ENCODE measurements at places on chromosomes 6 and 20. TPM values are rescaled to one million over a fixed set of nuclear protein-coding genes. Genes with fewer than 3 reads are reported as not detected.
A peak's percentile ranks its signal among the peaks of the same experiment; 100 is the strongest.

GRCh38 chr20:651713-652614 is 1.0 kb downstream of the SRXN1 start:
- H3K36me3 ChIP-seq: peaks cover 26% of the 10 kb centered on the region
- H3K4me1 ChIP-seq: peaks cover 26% of the 10 kb centered on the region
- H3K27ac ChIP-seq: peak overlapping the region; percentile 85

GRCh38 chr6:90413867-90414266 is 117.2 kb upstream of the BACH2 start:
- peaks cover 10% of the 10 kb centered on the region for H3K36me3 ChIP-seq
- H3K27me3 ChIP-seq: peaks cover 3% of the 10 kb centered on the region
- peak overlapping the region; percentile 72 for H3K4me3 ChIP-seq
- H3K27ac ChIP-seq: peak overlapping the region; percentile 97

- no peaks in the 10 kb centered on the region for H3K36me3 ChIP-seq
- H3K27me3 ChIP-seq: no peaks in the 10 kb centered on the region
- no peak overlapping the region for H3K4me3 ChIP-seq
- H3K27ac ChIP-seq: no peak overlapping the region
- DNase-seq: no peak
Observed at GRCh38 chr6:40135491-40136072, 201.3 kb upstream of the MOCS1 start.

- no peak overlapping the region for H3K27ac ChIP-seq
- no peaks in the 10 kb centered on the region for H3K36me3 ChIP-seq
- no peaks in the 10 kb centered on the region for H3K27me3 ChIP-seq
- no peaks in the 10 kb centered on the region for H3K4me1 ChIP-seq
Observed at GRCh38 chr6:88547768-88548167, 381.6 kb upstream of the CNR1 start.

DNA sequence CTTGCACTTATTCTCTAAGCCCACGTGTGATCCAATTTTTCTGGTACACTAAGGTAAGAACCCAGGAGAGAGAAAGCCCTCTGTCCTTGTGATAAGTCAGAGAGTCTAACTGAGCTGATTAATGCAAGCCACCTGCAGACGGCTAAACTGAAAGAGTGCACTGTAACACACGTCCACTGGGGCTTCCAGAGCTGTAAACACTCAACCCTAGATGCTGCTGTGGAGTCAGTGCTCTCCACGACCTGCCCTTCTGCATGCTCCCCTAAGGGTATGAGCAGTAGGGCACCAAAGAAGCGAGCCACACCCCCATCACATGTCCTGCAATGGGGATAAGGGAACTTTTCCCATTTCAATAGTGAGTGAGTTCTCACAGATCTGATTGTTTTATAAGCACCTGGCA is 55.7 kb downstream of the TXLNB start:
- H3K36me3 ChIP-seq: peaks cover 6% of the 10 kb centered on the region
- H3K27me3 ChIP-seq: no peaks in the 10 kb centered on the region
- no peak for DNase-seq

GRCh38 chr20:38523697-38524096 is 51.1 kb downstream of the RALGAPB start:
- no peaks in the 10 kb centered on the region for H3K27me3 ChIP-seq
- no peak overlapping the region for H3K4me3 ChIP-seq
- no peak for DNase-seq
- H3K4me1 ChIP-seq: no peaks in the 10 kb centered on the region
- H3K27ac ChIP-seq: no peak overlapping the region

- peaks cover 3% of the 10 kb centered on the region for H3K27me3 ChIP-seq
- no peak for DNase-seq
- H3K4me3 ChIP-seq: no peak overlapping the region
Observed at GRCh38 chr20:63055575-63056235, 48.9 kb upstream of the BHLHE23 start.

- peak overlapping the region; percentile 71 for H3K4me3 ChIP-seq
- DNase-seq: no peak
- H3K27me3 ChIP-seq: no peaks in the 10 kb centered on the region
- H3K27ac ChIP-seq: no peak overlapping the region
- H3K36me3 ChIP-seq: no peaks in the 10 kb centered on the region
- H3K4me1 ChIP-seq: peaks cover 24% of the 10 kb centered on the region
Observed at GRCh38 chr20:328027-328974, 2.9 kb downstream of the SOX12 start.

DNA sequence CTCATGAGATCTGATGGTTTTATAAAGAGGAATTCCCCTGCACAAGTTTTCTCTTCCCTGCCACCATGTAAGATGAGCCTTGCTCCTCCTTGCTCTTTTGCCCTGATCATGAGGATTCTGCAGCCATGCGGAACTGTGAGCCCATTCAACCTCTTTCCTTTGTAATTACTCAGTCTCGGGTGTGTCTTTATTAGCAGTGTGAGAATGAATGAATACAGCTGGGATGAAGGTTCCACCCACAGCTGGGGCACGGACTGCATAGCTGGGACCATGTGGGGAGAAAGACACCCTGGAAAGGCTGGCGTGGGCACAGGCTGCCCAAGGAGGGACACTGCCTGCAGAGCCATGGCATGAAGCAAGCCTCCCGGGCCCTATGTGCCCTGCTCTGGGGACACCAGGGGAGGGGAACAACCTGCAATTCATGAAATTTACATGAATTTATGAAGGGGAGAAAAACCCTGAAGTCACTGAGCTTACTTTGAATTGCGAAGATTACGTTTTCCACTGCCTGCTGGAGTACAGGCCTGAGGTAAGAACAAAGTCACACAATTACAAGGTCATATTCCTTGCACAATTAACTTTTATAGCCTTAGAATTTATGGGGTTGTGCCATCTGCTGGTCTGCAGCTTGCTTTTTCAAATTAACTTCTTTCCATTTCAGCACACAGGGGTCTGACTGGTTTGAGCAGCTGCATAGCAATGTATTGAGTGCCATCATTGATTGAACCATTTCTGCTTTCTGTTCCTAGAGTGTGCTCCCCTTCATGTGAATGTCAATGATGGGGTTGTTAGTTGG is 46.2 kb downstream of the SLC22A1 start:
- DNase-seq: no peak
- no peak overlapping the region for H3K4me3 ChIP-seq
- no peaks in the 10 kb centered on the region for H3K4me1 ChIP-seq
- peaks cover 8% of the 10 kb centered on the region for H3K27me3 ChIP-seq
- no peaks in the 10 kb centered on the region for H3K36me3 ChIP-seq
- no peak overlapping the region for H3K27ac ChIP-seq

DNA sequence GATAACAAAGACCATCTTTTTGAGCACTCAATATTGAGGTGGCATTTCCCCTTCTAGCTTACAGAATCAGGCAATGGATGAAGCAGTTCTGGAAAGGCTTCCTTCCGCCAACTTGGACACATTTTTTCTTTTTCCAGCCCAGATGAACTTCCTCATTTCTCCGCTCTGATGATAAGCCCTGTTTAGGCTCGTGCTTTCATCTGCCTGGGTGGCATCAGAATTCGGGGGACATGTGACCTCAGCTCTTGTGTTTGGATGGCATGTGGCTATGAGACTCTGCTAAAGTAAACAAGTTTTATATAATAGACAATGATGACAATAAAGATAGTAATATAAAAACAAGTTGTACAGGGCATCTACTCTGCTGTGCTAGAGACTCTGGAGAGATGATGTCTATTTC is 796.7 kb downstream of the DHX35 start:
- H3K36me3 ChIP-seq: no peaks in the 10 kb centered on the region
- no peak overlapping the region for H3K27ac ChIP-seq
- no peaks in the 10 kb centered on the region for H3K4me1 ChIP-seq
- H3K27me3 ChIP-seq: no peaks in the 10 kb centered on the region
- H3K4me3 ChIP-seq: no peak overlapping the region

DNA sequence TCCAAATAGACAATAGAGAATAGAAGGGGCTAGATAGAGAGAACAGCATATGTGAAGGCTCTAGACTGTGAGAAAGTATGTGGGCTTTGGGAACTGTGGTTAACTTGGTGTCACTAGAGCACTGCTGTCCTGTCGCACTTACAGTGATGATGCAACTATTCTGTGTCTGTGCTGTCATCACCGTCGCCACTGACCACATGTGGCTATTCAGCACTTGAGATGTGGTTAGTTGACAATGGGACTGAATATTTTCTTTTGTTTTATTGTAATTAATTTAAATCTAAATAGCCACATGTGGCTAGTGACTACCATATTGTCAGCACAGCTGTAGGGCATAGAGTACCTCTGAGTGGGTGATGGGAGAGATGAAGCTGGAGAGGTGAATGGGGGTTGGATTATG is 39.0 kb upstream of the IFNGR1 start:
- H3K36me3 ChIP-seq: peaks cover 6% of the 10 kb centered on the region
- H3K4me3 ChIP-seq: no peak overlapping the region
- peaks cover 18% of the 10 kb centered on the region for H3K4me1 ChIP-seq
- H3K27me3 ChIP-seq: peaks cover 8% of the 10 kb centered on the region
- no peak overlapping the region for H3K27ac ChIP-seq
- DNase-seq: no peak

MATN4 gene
- total RNA-seq: 2.2 TPM

DNA sequence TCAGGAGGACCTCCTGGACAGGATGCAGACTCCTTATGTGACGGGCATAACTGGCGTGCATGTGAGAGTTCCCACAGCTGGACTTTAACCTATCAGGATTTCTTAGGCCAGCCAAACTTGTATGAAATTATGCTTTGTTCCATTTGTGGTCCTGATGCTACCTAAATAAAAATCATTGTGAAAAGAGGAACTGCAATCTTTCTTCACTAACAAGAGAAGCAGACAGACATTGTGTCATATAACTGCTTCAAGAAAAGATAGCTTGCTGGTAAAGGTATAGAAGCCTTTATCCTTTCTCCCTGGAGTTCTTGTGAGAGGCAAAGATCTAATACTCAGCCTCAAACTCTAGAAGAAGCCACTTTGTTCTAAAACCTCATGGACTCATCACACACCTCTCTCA is 87.5 kb upstream of the ENPP5 start:
- H3K36me3 ChIP-seq: no peaks in the 10 kb centered on the region
- peaks cover under 1% of the 10 kb centered on the region for H3K4me1 ChIP-seq
- H3K27ac ChIP-seq: no peak overlapping the region
- DNase-seq: no peak

GRM1 gene
- not detected for total RNA-seq

GRCh38 chr20:57180954-57181353 is 85.5 kb downstream of the BMP7 start:
- DNase-seq: no peak
- H3K27me3 ChIP-seq: peaks cover 3% of the 10 kb centered on the region
- no peak overlapping the region for H3K27ac ChIP-seq
- no peak overlapping the region for H3K4me3 ChIP-seq

DNA sequence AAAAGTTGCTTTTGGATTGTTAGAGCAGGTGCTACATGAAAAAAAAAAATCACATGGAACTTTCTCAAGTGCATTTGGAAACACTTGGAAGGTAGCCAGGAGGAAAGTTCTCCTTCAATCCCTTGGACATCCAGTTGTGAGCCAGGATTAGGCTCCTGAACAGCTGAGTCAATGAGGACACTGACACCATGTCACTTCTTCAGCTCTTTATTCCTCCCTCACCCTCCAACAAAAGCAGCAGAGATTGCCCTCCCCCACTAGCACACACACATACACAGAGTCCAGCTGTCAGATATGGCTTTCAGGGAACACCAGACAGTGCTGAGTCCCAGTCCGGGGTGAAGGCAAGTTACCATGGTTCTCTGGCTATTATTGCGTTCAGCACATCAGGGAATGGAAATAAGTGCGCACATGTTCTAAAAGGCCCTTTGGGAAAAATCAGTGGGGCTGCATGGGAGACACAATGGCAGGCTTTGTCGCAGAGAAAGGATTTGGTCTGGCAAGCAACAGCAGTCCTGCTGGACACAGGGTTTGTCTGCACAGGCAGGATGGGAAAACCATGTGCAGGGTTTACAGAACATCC is 124.7 kb upstream of the MARCKS start:
- H3K4me3 ChIP-seq: no peak overlapping the region
- DNase-seq: no peak
- no peaks in the 10 kb centered on the region for H3K36me3 ChIP-seq
